ENCODE measurements at places on chromosomes 2 and 18. TPM values are rescaled to one million over a fixed set of nuclear protein-coding genes. Genes with fewer than 3 reads are reported as not detected.
A peak's percentile ranks its signal among the peaks of the same experiment; 100 is the strongest.

DNA sequence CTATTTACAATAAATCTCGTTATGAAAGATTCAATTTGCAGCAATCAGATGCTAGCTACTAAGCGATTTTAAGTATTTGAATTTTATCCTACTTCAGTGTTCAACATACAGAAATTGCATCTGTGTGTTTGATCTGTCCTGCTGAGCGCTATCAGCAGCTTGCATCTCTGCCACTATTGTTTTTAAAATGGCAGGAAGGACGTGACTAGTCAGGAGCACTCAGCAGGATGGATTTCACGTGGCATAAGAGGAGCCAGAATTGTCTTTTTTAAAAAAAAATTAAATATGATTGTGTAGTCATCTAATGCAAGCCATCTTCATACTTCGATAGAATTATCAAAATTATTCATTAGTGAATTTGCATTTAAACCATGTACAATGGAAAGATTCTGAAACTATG is 2.8 kb upstream of the KLHL14 start:
- no peak for DNase-seq

DNA sequence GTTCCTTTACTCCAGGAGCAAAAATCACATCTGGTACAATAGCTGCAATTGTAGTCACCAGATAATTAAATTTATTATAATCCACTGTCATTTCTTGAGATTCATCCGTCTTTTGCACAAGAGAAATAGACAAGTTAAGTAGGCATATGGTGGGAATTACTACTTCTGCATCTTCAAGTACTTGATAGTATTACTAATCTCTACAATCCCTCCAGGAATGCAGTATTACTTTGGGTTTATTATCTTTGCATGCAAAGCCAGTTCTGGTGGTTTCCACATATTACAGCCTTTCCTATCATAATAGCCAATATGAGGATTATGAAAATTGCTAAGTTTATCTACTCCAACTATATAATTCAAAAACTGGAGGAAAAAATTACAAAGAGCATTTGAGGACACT is 254.1 kb downstream of the IKZF2 start:
- DNase-seq = no peak

Gene DYNAP
- not detected for total RNA-seq

- DNase-seq = no peak
These were observed 321.5 kb upstream of the FSIP2 start for GRCh38 chr2:185417111-185417510.

DNA sequence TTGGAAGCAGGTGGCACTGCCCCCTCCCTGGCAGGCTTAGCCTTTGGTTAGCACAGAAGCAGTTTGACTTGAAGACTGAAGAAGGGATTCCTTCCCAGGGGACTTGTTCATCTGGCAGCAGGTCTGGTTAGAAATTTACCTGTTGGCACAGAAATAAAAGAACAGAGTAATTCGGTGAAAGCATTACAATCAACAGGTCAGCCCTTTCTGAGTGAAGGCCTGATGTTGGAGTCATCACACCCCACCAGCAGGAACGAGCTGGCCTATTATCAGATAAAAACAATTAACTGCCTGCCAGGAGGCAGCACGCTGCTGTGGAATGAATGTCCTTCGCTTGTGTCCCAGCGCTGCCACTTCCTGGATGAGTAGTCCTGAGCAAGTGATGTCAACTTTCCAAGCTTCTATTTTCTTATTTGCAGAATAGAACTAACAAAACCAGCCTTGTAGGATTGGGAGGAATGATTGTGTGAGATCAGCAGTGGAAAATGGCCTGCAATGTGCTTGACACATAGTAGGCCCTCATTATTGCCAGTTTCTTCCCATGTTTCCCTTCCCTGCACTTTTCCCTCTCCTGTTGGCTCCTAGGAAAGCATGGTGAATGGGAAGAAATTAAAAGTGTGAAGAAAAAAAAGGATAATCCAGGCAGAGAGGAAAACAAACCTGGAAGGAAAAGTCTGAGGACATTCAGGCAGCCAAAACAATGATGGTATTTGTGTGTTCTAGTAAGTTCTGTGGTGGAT is 29.0 kb downstream of the LGALSL start:
- no peak for DNase-seq

- DNase-seq = no peak
These were observed 122.6 kb upstream of the SPRED2 start for GRCh38 chr2:65554765-65555591.

DNA sequence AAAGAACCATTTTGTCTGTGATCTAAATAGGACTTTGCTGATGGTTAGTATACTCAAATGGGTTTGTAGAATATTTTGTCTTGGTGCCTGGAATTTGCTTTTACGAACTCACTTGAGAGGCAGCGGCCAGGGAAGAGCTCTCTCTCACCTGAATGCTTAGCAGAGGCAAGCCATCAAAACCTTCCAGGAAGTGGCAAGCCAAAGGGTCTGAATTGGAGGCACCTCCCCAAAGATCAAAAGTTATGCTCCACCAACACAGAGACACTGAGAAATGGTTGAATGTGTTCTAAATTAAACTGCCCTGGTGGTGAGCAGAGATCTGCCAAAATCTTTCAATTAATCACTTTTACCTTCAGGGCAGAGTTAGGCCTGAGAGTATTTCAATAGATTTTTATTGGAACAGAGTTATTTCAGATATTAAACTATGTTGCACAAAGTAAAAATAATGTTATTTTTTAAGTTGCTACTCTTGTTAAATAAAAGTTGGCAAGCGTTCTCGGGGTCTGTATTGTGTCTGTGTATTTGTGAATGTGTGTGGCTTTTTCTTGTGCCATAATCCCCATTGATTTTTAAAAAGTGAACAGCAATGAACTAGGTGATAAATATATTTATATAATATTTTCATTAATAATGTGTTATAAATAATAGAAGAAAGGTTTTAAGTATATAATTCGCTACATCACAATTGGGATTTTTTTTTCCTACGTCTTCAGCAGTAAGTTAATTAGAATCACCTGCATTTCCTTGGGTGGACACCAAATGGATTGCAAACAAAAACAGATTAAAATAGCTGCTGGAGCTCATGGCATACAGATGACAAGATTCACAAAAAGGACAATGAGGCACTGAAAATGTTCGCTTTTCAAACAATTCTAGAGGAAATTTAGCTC is 416.1 kb downstream of the ARHGAP15 start:
- no peak for DNase-seq

Gene MYO3B
- 0.05 TPM for total RNA-seq

- DNase-seq = peak; percentile 75
These were observed 26.6 kb downstream of the BIN1 start for GRCh38 chr2:127080226-127080937.

DNA sequence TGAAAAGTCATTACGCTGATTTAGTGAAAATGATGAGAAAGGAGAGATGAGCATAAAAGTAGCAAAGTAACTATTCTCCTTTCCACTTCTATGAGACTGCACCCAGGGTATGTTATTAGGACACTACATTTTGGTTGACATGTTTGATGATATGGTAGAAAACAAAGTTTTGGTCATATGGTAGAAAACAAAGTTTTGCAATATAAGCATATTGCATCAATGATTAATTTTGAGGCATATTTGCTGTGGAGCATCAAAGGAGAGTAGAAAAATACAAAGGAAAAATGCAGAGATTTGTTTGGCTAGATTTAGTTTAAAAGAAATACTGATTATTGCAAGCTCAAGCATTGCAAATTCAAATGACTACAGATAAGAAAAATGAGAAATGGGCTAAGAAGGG is 182.1 kb downstream of the KCNH7 start:
- DNase-seq = no peak

DNA sequence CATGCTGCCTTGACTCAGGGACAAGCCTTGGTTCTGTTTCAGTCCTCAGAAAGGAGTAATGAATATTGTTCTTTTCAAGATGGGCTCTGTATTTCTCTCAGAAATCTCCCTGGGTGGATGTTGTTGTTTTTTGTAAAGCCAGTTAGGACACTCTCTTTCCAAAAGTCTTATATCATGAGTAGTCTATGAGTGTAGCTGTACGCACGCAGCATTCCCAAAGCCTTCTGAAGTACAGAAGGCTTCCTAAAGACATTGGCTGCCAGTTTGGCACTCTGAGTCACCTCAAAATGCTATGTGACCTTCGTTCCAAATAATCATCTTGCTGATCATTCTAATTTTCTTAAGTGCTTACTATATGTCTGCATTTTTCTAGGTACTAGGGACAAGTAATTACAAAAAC is 16.7 kb upstream of the GTF2A1L start:
- no peak for DNase-seq

DNA sequence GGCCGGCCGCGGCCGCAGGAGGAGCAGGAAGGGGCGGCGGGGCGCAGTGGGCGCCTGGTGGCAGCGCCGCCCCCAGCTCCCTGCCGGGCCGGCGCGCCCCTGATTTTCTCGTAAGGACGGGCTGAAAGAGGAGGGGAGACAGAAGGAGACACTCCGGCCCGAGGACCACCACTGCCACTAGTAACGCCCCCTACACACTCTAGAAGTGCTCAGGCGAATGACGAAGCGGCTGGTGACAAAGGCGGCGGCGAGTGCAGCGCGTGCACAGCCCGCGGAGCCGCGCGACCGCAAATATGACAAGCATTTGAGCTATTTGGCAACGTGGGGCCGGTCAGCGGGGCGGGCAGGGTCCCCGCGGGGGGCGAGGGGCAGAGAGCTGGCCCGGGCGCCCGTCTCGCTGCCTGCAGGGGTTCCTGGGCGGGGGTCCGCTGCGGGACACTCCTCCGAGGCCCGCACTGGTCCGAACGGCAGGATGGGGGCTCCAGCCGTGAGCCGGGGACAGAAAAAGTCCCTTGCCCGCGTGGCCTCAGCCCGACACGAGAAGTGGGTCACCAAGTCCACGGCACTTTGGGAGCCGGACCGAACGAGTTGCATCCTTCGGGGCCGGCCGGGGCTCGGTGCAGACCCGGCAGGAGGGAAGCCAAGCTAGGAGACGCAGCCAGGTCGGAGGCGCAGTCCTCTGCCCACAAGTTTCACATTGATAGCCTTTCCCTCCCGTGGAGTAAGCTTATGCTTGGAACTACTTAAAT is 524 bp upstream of the SERTAD2 start:
- peak; percentile 47 for DNase-seq

DNA sequence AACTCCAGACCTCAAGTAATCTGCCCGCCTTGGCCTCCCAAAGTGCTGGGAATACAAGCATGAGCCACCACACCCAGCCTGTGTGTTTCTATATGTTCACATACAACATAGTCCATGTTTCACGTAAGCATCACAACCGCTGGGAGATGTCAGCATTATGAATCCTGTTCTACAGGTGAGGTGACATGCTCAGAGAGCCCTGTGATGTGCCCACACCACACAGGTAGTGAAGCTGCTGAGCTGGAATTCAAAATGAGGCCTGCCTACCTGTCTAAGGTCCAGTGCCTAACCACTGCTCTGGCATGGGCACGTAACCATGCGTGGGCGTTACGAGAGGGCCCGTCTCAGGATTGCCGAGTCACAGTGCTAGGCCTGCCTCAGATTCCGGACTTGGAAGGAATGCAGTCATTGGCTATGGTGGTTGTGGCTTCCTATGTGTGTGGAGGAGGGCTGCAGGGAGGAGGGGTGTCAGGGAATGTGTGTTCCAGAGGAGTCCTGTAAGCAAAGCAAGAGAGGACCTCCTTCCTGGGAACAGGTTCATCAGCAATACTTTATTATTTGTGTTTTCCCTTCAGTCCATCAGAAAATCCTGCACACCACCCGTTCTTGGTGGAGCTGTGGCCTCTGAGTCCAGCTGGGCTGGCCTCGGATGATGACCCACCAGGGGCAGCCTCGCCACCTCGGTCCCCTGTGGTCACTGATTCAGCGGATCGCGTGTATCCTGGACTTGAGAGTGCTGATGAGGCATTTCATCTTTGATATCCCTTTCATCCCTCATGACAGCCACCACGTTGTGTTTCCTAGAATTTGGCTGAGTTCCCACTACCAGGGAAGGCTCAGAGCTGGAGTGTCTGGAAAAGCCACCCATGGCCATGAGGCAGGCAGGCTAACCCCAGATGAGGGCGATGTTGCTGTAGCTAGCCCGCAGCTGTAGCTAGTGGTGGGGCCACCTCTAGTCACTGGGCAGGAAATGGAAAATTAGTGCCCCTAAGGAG is 31.1 kb downstream of the HK2 start:
- no peak for DNase-seq

Gene GNLY
- 4.7 TPM for total RNA-seq

Gene TXNDC2
- total RNA-seq = not detected

DNA sequence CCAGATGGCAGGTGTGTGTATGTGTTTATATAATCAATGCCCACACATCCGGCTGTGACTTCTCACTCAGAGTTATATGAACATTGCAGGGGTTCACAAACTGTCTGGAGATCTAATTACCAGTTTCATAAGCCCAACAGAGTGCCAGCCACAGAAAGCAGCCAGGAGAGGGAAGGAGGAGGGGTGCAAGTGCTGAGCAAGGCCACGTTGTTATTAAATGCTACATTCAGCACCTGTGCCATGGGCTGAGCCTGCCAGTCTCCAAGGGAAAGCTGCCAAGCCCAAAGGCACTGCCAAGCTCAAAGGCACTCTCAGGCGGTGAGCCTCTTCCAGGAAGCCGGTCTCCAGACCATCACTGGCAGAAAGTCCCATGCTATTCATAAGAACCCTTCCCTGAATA is 17.4 kb downstream of the XDH start:
- DNase-seq = no peak

DNA sequence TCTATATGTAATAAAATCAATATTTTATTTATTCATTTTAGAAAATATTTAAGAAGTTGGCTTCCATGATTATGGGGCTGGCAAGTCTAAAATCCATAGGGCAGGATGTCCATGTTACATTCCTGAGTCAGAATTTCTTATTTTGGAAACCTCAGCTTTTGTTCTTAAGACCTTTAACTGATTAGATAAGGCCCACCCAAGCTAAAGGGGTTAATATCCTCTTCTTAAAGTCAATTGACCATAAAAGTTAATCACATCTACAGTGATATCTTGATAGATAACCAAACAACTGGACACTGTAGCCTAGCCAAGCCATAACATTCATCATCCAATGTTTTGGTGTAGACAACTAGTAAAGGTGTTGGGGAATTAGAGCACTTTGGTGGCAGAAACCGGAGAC is 1035.4 kb upstream of the ZEB2 start:
- no peak for DNase-seq

DNA sequence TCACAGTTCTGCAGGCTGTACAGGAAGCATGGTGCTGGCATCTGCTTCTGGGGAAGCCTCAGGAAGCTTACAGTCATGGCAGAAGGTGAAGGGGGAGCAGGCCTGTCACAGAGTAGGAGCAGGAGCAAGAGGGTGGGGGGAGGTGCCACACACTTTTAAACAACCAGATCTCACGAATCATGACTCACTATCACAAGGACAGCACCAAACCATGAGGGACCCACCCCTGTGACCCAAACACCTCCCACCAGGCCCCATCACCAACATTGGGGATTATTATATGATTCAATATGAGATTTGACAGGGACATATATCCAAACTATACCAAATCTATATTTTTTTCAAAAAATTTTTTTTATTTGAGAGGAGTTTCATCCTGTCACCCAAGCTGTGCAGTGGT is 51.0 kb upstream of the GLS start:
- DNase-seq = no peak

Gene CXCR1
- total RNA-seq = 0.13 TPM

All from colonic mucosa (tissue), 4 donors.